ENCODE measurements at places on chromosomes 3 and 15. TPM values are rescaled to one million over a fixed set of nuclear protein-coding genes. Genes with fewer than 3 reads are reported as not detected.

CCNB2 gene
- total RNA-seq = 38.9 TPM

MAPKBP1 gene
- total RNA-seq = 24.4 TPM

TTLL13 gene
- total RNA-seq = not detected

GRCh38 chr3:31948280-31948679 is 32.8 kb downstream of the OSBPL10 start:
- no peak for DNase-seq

- no peak for DNase-seq
Observed at GRCh38 chr15:77921664-77922063, 155.8 kb downstream of the TBC1D2B start.

GRCh38 chr3:133113526-133113925 is 75.3 kb downstream of the TMEM108 start:
- DNase-seq = no peak

DNA sequence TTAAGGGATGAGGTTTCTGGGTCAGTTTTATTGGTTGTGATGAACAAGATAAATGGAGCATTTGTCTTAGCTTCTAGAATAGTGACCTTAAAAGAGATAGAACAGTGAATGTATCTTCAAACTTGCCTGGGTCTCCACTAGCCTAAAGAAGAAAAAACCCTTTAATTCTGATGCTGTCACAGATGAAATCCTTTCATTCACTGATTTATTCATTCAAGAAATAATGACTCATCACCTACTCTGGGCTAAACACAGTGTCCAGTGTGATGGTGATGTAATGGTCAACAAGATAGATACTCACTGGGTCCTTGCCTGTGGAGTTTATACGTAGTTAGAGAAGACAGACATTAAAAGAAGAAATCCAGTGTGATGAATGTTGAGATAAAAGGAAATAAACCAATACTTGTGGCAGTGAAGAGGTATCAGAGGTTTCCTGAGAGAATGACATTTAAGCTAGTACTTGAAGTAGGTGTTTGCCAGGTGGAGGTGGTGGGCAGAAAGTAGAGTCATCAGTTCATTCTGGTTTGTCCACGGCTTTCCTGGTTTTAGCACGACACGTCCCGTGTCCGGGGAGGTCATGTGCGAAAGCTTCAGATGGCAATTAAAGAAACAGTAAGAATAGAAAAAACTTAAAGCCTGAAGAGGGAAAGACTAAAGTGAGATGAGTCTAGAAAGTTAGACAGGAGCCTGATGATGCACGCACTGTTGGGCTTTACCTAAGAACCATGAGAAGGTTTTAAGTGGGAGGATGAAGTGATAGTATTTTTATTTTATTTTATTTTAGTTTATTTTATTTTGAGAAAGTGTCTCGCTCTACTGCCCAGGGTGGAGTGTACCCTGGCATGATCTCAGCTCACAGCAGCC is 18.5 kb downstream of the PAK2 start:
- no peak for DNase-seq

GRCh38 chr3:71428841-71429596 is 154.5 kb downstream of the FOXP1 start:
- DNase-seq = no peak

DNA sequence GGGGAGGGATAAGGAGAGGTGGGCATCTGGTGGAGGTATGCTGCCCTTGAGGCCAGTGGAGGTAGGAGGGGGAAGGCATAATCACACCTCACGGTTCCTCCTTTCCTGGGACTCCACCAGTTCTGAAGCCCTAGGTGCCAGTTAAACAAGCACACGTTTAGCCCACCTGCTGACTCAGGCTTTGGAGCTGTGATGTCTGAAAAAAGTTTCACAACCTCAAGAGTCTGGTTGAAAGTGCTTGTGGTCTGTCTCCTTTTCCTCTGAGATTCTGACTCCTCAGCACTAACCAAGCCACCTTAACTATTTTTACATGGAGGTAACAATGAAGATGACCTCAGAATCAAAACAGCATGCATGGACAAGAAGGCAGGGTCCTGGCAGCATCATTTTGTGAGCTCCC is 23.0 kb downstream of the HPS3 start:
- DNase-seq = no peak
